ENCODE measurements at places on chromosomes 3 and 15.

GRCh38 chr3:12143949-12144504 is 14.7 kb downstream of the TIMP4 start:
- H3K27ac ChIP-seq: peak overlapping the region; percentile 96
- H3K4me3 ChIP-seq: peak overlapping the region; percentile 9
- H3K27me3 ChIP-seq: no peaks in the 10 kb centered on the region
- peak; percentile 70 for DNase-seq
- no peaks in the 10 kb centered on the region for H3K36me3 ChIP-seq
- H3K4me1 ChIP-seq: peaks cover 45% of the 10 kb centered on the region

DNA sequence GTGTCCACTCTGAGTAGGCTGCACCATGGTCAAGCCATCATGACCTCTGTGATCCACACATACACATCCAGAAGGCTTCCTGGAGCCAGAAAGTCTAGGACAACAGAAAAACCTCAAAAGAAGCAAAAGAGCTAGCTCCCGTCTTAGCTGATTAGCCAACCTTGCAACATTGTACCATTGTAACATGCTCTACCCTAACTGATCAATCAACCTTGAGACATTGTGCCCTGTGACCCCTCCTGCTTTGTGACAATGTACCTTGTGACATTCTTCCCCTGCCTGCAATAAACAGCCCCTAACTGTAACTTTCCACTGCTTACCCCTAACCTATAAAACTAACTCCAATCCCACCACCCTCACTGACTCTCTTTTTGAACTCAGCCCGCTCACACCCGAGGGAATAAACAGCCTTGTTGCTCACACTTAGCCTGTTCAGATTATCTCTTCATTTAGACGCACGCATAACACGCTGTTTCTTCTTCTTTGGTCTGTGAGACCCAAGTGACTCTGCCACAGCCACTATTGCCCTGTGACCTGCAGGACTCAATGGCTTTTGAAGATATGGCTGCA is 1104.6 kb downstream of the OTOL1 start:
- H3K4me3 ChIP-seq: no peak overlapping the region
- H3K36me3 ChIP-seq: no peaks in the 10 kb centered on the region
- no peaks in the 10 kb centered on the region for H3K4me1 ChIP-seq
- DNase-seq: no peak
- H3K27me3 ChIP-seq: no peaks in the 10 kb centered on the region

DNA sequence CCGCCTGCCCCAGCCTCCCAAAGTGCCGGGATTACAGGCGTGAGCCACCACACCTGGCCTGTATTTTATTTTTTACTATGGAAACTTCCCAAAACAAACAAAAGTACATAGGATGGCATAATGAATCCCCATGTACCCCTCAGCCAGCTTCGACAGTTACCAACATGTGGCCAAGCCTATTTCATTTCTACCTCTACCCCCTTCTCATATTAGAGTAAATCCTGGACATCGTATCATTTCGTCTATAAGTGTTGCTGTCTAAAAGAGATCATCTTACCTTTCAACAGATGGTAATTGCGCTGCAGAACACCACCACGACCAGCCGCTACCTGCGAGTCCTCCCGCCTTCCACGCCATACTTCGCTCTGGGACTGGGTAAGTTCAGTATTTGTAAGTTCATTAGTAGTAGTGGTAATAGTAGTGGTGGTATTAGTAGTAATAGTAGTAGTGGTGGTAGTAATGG is 44.9 kb downstream of the DLEC1 start:
- H3K36me3 ChIP-seq: no peaks in the 10 kb centered on the region
- no peaks in the 10 kb centered on the region for H3K27me3 ChIP-seq
- no peak overlapping the region for H3K27ac ChIP-seq
- H3K4me1 ChIP-seq: no peaks in the 10 kb centered on the region

- H3K36me3 ChIP-seq: no peaks in the 10 kb centered on the region
- H3K27ac ChIP-seq: no peak overlapping the region
- DNase-seq: no peak
- no peaks in the 10 kb centered on the region for H3K4me1 ChIP-seq
Observed at GRCh38 chr15:79257454-79257853, 25.1 kb upstream of the ANKRD34C start.

DNA sequence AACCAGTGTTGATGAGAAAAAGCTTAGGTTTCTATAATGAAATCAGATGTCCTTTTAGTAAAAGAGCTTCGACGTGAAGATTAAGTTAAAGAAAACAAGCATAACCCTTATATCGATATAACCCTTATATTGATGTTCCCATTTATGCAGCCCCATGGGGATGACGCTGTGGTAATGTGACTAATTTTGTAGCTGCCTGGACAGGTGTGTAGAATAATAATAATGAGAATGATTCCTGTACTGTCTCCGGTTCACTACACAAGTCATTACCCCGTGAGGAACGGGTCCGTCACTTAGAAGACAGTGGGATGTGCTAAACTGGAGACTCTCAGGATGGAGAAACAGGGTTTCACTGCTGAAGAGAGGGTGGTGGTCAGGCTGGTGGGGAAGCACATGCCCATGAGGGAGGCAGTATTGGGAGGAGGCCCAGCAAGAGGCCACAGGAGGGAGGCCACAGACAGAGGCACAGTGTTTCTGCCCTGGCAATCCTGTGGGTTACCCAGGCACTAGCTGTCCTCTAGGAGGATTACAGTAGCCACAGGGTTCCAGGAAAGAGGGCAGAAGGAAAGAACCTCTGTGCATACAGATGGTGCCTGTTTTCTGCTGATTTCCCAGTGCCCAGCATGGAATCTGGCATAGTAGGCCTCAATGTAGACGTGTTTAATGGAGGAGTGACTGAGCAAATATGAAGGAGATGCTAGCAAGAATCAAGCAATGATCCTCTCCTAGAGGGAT is 191.1 kb upstream of the TSC22D2 start:
- H3K36me3 ChIP-seq: no peaks in the 10 kb centered on the region
- H3K4me1 ChIP-seq: peaks cover 5% of the 10 kb centered on the region
- peak overlapping the region; percentile 80 for H3K27ac ChIP-seq
- H3K4me3 ChIP-seq: peak overlapping the region; percentile 39

- H3K27me3 ChIP-seq: no peaks in the 10 kb centered on the region
- peaks cover 8% of the 10 kb centered on the region for H3K36me3 ChIP-seq
- peak within 1 kb of the TSS; percentile 73 for H3K4me3 ChIP-seq
- H3K4me1 ChIP-seq: peaks cover 45% of the 10 kb centered on the region
Observed at GRCh38 chr15:88894819-88895767, at the start of gene HAPLN3. Gene HAPLN3, minus strand, starts transcription at chr15:88895544. Its CDS starts 8,246 bp downstream, at chr15:88887298.

DNA sequence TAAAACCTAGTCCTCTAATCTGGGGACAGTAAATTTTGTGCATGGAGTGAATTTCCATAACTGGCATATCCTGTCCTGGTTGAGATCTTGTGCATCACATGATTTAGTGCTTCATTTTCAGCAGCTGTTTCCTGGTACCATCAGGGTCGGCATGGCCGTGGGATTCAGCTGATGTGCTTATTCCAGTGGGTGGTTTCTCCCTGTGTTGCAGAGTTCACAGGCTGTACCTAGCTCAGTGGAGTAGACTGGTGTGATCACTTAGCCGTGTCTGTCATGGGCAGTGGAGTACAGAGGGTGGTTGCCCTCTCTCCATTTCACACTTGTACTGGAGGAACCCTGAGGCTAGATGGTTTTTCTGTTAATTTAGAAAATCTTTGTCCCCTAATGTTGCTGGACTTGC is 228.5 kb downstream of the PTPRG start:
- H3K27ac ChIP-seq: no peak overlapping the region
- no peak for DNase-seq
- H3K4me3 ChIP-seq: no peak overlapping the region
- no peaks in the 10 kb centered on the region for H3K27me3 ChIP-seq

GRCh38 chr15:89051875-89052274 is 36.4 kb upstream of the ABHD2 start:
- H3K4me3 ChIP-seq: no peak overlapping the region
- H3K4me1 ChIP-seq: no peaks in the 10 kb centered on the region
- no peaks in the 10 kb centered on the region for H3K36me3 ChIP-seq
- DNase-seq: peak; percentile 70
- no peaks in the 10 kb centered on the region for H3K27me3 ChIP-seq

GRCh38 chr3:71754610-71755253 is 1.1 kb downstream of the GPR27 start:
- H3K4me3 ChIP-seq: peak overlapping the region; percentile 61
- H3K36me3 ChIP-seq: no peaks in the 10 kb centered on the region
- H3K27ac ChIP-seq: no peak overlapping the region
- no peaks in the 10 kb centered on the region for H3K4me1 ChIP-seq
- DNase-seq: no peak
- no peaks in the 10 kb centered on the region for H3K27me3 ChIP-seq

DNA sequence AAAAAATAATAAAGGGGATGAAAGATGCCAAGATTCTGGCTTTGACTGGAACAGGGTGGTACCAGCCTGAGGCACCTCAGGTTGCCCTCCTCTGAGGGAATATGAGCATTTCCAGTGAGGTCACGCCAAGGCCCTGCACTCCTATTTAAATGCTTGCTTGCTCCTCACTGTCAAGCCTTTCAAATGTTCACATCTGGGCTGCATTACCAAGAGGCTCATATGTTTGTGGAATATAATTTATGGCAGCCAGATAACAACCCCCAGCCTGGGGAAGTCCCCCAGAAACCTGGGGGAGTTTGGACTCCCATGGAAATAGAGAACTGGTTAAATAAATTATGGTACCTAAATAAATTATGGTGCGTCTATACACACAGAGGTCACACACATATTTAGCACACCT is 88.4 kb downstream of the FRMD4B start:
- no peaks in the 10 kb centered on the region for H3K4me1 ChIP-seq
- no peaks in the 10 kb centered on the region for H3K27me3 ChIP-seq
- no peak overlapping the region for H3K4me3 ChIP-seq
- no peaks in the 10 kb centered on the region for H3K36me3 ChIP-seq
- no peak for DNase-seq

GRCh38 chr3:49718858-49719213 is 648 bp downstream of the AMIGO3 start:
- H3K27ac ChIP-seq: peak overlapping the region; percentile 61
- H3K36me3 ChIP-seq: peaks cover 37% of the 10 kb centered on the region
- no peak for DNase-seq
- no peaks in the 10 kb centered on the region for H3K27me3 ChIP-seq
- H3K4me1 ChIP-seq: peaks cover 13% of the 10 kb centered on the region

DNA sequence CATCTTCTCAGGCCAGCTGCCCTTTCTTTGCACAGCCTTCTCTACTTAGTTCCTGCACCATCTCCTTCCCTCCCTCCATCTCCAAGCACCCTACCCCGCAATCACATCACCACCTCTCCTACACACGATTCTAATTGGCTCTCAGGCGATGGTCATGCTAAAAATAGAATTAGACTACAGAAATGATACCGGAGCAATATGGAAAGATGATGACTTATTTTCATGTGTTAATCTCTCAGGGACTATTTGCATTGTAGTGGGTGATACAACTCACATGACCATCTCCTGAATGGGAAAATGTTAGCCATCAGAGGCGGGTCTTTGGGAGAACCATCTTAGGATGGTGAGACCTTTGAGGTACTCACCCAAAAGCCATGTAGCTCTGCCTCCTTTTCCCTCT is 54.7 kb upstream of the PPARG start:
- no peaks in the 10 kb centered on the region for H3K36me3 ChIP-seq
- no peak overlapping the region for H3K4me3 ChIP-seq
- H3K27ac ChIP-seq: no peak overlapping the region
- no peaks in the 10 kb centered on the region for H3K27me3 ChIP-seq
- DNase-seq: no peak
- H3K4me1 ChIP-seq: peaks cover 8% of the 10 kb centered on the region

- DNase-seq: no peak
- peak overlapping the region; percentile 56 for H3K4me3 ChIP-seq
- no peaks in the 10 kb centered on the region for H3K27me3 ChIP-seq
- no peak overlapping the region for H3K27ac ChIP-seq
Observed at GRCh38 chr15:51267703-51268083, 70.7 kb downstream of the CYP19A1 start.

DNA sequence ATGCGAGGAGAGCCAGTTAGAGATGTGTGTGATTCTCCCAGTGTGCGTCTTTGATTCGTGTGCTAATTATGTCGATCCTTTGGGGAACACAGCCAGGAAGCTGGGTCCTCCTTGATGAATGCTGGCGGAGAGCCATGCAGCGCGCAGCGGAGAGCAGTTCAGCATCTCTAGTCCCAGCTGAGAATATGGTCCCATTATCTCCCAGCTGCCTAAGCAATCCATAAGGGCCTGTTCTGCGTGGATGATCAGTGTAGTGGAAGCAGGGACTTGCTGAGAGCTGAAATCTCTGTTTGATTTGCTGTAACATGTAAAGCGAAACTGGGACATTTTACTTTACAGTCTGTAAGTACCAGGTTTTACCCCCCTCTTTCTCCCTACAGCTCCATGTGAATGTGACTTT is 412.7 kb downstream of the CNTN4 start:
- no peaks in the 10 kb centered on the region for H3K4me1 ChIP-seq
- no peak overlapping the region for H3K4me3 ChIP-seq
- DNase-seq: no peak

DNA sequence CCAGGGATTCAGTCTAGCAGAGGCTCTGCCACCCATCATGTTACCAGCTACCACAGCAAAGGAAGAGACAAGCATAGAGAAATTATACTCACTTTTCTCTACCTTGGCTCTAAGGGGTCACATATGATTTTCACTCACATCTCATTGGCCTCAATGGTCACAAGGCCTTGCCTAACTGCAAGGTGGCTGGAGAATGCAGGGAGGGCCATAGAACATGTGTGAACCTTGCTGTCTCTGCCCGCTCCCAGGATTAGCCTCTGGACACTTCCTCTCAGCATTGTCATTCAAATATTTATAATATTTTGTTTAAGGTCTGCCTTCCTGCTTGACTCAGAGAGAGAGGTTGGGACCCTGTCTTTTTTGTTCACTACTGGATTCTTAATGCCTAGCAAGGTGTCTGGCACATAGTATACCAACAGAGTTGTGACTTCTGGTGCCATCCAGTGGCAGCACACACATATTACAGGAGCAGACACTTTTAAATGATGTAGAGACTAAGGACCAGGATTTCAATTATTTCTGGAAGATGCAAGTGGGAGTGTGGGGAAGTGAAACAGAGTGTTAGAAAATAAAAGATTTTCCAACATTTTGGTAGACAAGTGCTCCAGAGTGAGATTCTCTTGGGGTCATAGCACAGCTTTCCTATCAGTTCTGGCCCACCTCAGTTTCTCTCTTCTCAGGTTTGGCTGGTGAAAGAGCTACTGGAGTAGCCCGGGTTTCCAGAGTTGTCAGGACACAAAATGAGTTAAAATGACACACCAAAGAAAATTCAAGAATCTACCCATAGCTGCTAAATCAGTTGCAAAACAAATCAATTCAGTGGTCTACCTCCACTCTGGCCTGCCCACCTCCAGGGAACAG is 119.0 kb upstream of the RASGRP1 start:
- H3K4me3 ChIP-seq: no peak overlapping the region
- no peak for DNase-seq

- no peak overlapping the region for H3K4me3 ChIP-seq
- H3K4me1 ChIP-seq: no peaks in the 10 kb centered on the region
- H3K27ac ChIP-seq: no peak overlapping the region
- H3K27me3 ChIP-seq: no peaks in the 10 kb centered on the region
Observed at GRCh38 chr3:50985893-50986292, 311.2 kb downstream of the DOCK3 start.
